ENCODE measurements at places on chromosomes 6 and 20. TPM values are rescaled to one million over a fixed set of nuclear protein-coding genes. Genes with fewer than 3 reads are reported as not detected.
A peak's percentile ranks its signal among the peaks of the same experiment; 100 is the strongest.

The ULBP1 gene
- total RNA-seq: 1.5 TPM

The CLVS2 gene
- total RNA-seq: not detected

The CRISP2 gene
- total RNA-seq: not detected

The ZBP1 gene
- not detected for total RNA-seq

DNA sequence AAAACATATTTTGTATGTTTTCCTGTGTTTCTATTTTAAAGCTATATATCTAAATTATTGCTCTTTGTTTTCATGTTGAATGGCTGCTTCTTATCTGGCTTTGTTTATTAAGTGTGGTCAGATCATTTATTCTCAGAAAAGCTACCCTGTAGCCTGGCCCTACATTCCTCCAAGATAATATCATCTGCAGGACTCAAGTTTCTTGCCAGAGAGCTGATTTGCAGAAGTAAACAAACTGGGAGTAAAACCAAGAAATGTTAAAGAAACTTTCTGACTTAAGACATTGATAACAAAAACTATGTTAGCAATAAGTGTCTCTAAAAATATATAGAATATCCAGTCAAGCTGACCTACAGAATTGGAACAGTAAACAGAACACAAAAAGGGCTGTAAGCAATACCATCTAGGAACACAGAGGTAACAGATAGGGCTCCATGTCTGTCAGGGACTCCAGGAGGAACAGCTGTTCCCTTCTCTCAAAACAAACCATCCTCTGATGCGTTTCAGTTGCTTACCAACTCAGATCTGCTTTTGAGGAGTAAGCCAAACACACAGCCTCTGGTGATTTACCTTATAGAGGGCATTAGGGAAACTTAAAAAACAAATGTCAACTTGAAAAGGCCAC, 17.5 kb upstream of the CEP85L start:
- peak; percentile 37 for DNase-seq

GRCh38 chr6:39657355-39658135, 67.7 kb downstream of the KIF6 start:
- no peak for DNase-seq

DNA sequence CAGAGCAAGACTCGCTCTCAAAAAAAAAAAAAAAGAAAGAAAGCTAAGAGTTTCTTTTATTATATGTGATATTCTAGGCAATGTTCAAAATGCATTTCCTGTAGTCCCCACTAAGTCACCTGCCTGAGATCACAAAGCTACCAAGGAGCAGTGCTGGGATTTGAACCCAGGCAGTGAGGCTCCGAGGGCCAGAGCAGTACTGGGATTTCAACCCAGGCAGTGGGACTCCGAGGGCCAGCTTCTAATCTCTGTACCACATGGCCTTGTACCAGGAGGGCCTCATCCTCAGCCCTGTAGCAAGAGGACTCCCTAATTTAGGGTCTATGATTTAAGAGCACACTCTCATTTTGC, 39.7 kb downstream of the ZMYND8 start:
- no peak for DNase-seq

DNA sequence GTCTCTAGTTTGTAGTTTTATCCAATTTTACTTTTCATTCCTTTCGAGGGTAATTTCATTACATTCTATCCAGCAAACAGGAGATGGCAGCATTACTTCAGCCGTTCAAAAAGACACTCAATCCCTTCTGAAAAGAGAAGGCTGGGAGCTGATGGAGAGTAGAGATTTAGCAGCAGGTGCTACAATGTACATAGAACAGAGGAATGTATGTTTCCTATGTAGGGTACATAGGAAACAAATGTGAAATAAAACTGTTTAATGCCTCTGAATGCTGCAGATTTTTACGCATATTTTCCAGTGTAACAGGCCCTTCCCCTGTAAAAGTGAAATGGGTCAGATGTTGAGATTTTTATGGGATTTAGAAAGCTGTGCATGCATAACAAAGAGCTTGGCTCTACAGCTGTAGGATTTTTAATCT, 16.0 kb downstream of the RPS12 start:
- no peak for DNase-seq

GRCh38 chr6:33923857-33924514, 120.2 kb upstream of the MLN start:
- no peak for DNase-seq

GRCh38 chr20:9742821-9743220, 96.1 kb downstream of the PAK5 start:
- DNase-seq: no peak

- peak; percentile 13 for DNase-seq
Measured at GRCh38 chr6:56958481-56958880, 3.6 kb downstream of the BEND6 start.

GRCh38 chr20:53872561-53873229, 197.7 kb downstream of the BCAS1 start:
- peak; percentile 52 for DNase-seq

DNA sequence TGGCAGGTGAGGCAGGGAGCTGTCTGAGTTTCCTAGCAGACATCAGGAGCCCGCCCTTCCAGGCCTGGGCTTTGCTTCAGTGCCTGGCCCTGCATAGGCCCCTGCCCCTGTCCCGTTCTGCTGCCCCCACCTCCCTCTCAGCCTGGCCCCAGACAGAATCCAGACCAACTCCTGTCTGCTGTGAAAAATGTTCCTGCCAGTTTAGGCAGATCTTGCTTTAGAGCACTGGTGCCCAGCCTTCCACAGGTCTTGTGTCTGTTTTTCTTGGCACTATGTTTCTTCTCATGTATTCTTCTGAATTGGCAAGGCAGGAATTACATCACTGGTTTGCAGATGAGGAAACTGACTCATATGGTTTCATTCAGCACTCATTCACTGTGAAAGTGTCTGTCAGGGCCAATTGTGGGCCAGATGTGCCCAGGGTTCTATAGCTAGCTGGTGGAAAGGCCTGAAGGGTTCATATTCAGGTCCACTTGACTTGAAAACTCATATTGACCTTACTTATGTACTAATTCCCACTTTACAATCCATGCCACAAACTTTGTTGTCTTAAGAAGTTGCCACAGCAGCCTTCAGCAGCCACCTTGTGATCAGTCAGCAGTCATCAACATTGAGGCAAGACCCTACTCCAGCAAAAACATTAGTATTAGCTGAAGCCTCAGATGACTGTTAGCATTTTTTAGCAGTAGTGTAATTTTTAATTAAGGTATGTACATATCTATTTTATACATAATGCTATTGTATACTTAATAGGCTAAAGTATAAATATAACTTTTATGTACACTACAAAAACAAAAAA, 40.5 kb downstream of the HLA-F start:
- DNase-seq: peak; percentile 66

- DNase-seq: peak; percentile 74
Measured at GRCh38 chr20:7180256-7181045, 413.0 kb downstream of the BMP2 start.

- no peak for DNase-seq
Measured at GRCh38 chr20:54344832-54345231, 130.6 kb upstream of the DOK5 start.

DNA sequence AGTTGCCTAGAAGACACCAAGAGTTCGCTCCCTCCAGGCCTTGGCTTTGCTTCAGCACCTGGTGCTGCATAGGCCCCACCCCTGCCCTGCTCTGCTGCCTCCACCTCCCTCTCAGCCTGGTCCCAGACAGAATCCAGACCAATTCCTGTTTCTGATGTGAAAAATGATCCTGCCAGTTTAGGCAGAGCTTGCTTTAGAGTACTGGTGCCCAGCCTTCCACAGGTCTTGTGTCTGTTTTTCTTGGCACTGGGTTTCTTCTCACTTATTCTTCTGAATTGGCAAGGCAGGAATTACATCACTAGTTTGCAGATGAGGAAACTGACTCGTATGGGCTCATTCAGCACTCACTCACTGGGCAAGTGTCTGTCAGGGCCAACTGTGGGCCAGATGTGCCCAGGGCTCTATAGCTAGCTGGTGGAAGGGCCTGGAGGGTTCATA, 53.0 kb downstream of the HLA-A start:
- peak; percentile 66 for DNase-seq

GRCh38 chr6:11224252-11224965, 8.1 kb downstream of the NEDD9 start:
- no peak for DNase-seq
